ENCODE measurements at places on chromosomes 12 and 14.

GRCh38 chr14:64878837-64879634, 671 bp downstream of the SPTB start:
- peak; percentile 48 for DNase-seq

DNA sequence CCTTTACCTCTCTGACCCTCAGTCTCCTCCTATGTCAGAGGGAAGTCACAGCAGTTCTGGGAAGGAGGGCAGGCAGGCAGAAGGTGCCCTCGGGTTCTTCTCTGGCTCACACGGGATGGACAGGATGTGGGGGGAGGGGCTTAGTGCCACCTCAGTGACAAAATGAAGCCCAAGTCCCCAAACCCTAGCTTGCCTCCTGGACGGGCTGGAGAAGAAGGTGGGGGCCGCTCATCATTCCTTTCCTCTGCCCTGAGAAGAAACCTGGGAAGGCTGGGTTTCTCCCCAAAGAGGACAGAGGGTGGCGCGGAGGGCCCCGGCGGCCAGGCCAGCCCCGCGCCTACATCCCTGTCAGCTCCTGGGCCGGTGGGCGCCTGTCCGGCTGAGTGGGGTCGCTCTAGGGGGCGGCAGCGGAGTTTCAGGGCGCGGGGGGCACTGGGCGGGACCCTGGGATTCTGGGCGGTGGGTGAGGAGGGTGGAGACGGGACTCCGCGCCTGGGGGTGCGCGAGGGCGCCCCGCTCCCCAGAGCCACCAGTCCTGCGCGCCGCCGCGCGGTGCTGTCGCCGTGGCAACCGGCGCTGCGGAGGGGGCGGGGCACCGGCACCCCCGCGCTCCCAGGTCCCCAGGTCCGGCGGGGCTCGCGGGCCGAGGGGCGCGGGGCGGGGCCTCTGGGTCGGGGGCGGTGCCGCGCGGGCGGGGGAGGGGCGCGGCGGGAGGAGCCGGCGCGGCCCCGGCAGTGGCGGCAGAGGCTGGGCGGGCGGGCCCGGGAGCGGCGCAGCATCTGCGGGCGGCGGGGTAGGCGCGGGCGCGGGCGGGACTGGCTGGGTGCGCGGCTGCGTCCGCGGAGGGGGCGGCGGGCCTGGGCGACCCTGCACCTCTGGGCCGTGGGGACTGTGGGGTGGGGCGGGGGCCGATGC, at the start of gene TMEM121:
Gene TMEM121, plus strand, starts transcription at position 723 of the 915 bp plus-strand sequence. CDS start 2,252 bp downstream, outside the sequence.
- peak; percentile 43 for DNase-seq

GRCh38 chr12:82414044-82414443, 55.7 kb downstream of the METTL25 start:
- DNase-seq = no peak

DNA sequence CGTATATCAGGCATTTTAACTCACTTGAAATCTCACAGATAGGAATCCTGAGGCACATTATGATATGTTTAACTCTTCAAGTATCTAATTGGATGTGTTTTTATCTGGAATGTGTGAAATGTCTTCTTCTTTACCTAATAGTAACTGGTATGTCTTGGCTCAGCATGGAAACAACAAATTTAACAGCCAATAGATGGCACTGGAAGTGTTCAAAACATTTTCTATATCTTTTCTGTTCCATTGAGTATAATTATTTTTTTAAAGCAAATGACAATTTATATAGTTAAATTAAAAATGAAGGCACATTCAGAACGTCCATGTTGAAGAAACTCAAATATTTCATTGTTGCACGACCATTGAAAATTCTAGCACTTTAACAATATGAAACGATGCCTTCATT, 164.6 kb upstream of the SLC16A7 start:
- DNase-seq = no peak

GRCh38 chr12:8493084-8493483, 20.2 kb upstream of the CLEC4D start:
- no peak for DNase-seq

GRCh38 chr14:90731487-90731886, 84.7 kb downstream of the TTC7B start:
- no peak for DNase-seq

GRCh38 chr12:94169966-94170689, 21.8 kb downstream of the PLXNC1 start:
- DNase-seq = no peak

Measured in mesothelial cell of epicardium (in vitro differentiated cells).